ENCODE measurements at places on chromosomes 1 and 21.

GRCh38 chr1:85577419-85578320, 2.9 kb upstream of the CCN1 start:
- no peak for DNase-seq

DNA sequence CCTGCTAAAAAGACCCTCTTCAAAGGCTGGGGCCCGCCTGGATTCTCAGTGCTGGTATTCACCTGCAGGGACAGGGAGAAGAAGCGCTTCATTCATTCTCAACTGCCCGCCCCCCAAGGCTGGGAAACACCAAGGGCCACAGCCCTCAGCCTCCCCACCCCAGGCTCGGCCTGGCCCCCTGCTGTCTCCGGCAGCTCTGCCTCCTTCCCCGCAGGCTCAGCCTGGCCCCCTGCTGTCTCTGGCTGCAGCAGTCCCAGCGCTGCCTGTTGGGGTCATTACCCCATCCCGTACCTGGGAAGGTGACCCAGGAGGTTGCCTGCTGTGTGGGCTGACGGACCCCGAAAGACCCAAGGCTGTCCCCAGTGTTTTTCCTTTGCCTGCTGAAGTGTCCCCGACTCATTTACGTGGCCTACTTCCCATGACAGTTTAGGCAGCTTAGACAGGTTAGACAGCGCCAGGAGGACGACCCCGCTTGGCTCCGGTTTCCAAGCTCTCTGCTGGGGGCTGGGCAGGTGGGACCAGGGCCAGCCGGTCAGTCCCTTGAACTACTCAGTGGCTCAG, 22.9 kb upstream of the CLSTN1 start:
- no peak for DNase-seq

GRCh38 chr1:150237746-150238145, 1.8 kb upstream of the ANP32E start:
- DNase-seq: no peak

- no peak for DNase-seq
Observed at GRCh38 chr1:16375521-16376340, 8.7 kb downstream of the SZRD1 start.

- no peak for DNase-seq
Observed at GRCh38 chr1:1539310-1540089, 924 bp downstream of the TMEM240 start.

GRCh38 chr1:234546890-234547788, 62.8 kb downstream of the IRF2BP2 start:
- no peak for DNase-seq

DNA sequence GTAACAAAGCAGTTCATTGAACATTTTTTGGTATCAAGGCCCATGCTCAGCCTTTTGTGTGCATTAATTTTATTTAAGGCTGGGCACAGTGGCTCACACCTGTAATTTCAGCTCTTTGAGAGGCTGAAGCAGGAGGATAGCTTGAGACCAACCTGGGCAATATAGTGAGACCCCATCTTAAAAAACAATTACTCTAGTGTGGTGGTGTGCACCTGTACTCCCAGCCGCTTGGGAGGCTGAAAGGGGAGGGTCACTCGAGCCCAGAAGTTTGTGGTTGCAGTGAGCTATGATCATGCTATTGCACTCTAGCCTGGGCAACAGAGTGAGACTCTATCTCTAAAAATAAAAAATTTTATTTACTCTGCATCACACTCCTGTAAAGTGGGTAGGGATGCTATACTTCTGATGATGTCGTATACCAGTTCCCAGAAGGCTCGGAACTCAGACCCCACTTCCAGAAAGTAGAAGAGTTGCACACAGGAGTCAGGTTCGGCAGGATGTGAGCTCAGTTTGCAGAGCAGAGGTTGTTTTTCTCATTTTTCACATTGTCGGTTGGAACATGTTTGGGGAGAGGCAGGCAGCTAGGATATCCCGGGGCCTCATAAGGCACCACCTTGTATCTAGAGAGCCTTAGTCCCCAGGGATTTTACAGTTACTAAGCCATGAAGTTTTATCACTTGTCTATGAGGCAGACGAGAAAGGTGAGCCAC, 144.6 kb downstream of the GALNT2 start:
- DNase-seq: no peak
